ENCODE measurements at places on chromosomes 6 and 20.

DNA sequence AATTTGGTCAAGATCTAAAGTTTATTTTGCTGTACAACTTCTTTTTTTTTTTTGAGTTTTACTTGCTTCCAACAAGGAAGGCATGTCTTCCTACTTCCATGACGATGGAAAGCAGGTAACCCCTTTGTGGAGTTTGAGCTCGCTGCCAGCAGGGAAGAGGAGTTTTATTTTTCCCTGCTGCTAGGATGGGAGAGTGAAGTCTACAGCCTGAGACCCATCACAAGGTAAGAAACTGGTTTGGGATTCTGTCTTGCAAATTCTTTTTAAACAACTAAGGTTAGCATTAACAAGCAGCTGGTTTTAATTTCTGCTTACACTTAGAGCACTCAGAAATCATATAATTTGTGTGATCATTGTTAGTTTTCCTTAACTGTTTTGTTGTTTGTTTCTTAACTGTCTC, 108.0 kb upstream of the MAP3K4 start:
- DNase-seq: no peak

- DNase-seq: no peak
These were observed 146.4 kb downstream of the RPS12 start for GRCh38 chr6:132960720-132961119.

DNA sequence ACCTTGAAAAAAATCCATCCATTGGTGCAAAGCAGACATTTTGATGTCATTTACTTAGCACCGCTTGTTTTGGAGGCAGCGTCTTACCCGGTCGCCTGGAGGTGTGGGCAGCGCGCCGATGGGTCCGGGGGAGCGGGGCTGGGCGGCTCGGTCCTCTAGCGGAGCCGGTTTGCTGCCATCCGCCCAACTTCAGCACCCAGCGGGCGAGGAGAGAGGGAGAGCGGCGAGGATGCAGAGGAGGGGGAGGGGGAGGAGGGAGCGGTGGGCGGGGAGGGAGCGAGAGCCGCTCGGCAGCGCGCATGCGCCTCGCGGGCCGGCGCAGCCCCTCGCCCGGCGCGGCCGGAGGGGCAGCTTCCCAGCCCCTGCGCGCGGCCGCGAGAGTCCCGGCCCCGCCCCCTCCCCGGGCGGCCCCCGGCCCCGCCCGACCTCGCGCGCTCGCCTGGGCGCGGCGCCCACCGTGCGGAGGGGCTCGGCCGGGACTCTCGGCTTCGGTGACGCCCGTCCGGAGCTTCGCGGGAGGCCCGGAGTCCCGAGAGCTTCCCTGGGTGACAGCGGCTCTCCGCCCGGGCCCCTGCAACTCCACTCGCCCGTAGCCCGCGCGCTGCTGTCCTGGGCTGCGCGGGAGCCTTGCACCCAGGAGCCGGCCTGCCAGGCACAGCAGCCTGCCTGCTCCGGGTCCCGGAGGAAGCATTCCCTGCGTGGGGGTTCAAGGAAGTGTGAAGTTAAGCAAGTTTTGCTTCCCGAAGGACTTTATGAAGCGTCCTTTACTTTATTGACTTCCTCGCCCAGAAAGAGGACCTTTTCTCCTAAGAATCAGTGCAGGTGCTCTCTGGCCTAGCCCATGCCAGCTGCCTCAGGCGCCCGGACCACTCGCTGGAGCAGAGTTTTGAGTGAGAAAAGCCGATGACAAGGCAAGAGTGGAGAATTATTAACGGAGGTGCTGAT, at the start of gene RGS17:
Gene RGS17 (minus strand): TSS at position 246 of the 945 bp plus-strand sequence. CDS start 87,264 bp downstream, outside the sequence.
- peak; percentile 81 for DNase-seq

GRCh38 chr6:66402873-66403272, 695.8 kb upstream of the EYS start:
- DNase-seq: no peak

GRCh38 chr20:50730765-50731054, 670 bp upstream of the PARD6B start:
- no peak for DNase-seq

DNA sequence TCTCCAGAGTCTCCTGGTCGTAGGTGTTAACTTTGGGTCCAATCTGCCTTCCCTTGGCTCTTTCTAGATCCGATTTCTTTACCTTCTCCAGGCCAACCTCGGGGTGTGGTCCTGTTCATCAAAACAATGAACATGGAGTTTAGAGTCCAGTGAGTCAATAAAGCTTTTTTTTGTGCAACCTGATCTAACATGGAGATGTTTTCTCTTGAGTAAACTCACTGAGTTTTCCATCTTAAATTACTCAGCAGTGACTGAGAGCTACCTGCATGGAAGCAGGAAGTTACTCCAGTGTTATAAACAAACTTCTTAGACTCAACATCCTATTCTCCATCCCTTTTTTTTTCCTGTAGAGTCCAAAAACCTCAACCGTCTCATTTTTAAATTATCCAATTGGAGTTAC, 14.9 kb upstream of the SLC22A1 start:
- no peak for DNase-seq

- no peak for DNase-seq
These were observed 37.0 kb downstream of the CDC40 start for GRCh38 chr6:110217266-110217665.

GRCh38 chr6:165843568-165844113, 180.6 kb upstream of the PDE10A start:
- DNase-seq: no peak

- DNase-seq: no peak
These were observed 706.7 kb downstream of the TBC1D32 start for GRCh38 chr6:120627612-120628011.
